ENCODE measurements at places on chromosomes 2 and 18. TPM values are rescaled to one million over a fixed set of nuclear protein-coding genes. Genes with fewer than 3 reads are reported as not detected.

CPLX4 gene
- total RNA-seq, result not detected

B3GNT7 gene
- total RNA-seq, result 3.0 TPM

COL4A3 gene
- total RNA-seq, result 0.59 TPM

ADD2 gene
- total RNA-seq, result 24.0 TPM

ATP6V1C2 gene
- 0.28 TPM for total RNA-seq

C2orf80 gene
- total RNA-seq, result not detected

MBP gene
- total RNA-seq, result 20.7 TPM

GKN1 gene
- not detected for total RNA-seq

MAPRE2 gene
- total RNA-seq, result 10.9 TPM

SLC8A1 gene
- 0.26 TPM for total RNA-seq

VSNL1 gene
- total RNA-seq, result not detected

CPO gene
- not detected for total RNA-seq

HRH4 gene
- total RNA-seq, result not detected

AQP12B gene
- not detected for total RNA-seq

RAB6C gene
- not detected for total RNA-seq

GALNT14 gene
- total RNA-seq, result 41.6 TPM

CLIP4 gene
- 21.4 TPM for total RNA-seq

REG3A gene
- not detected for total RNA-seq

BIRC6 gene
- 29.1 TPM for total RNA-seq

TIA1 gene
- 44.6 TPM for total RNA-seq

FBXO48 gene
- total RNA-seq, result 0.34 TPM
